ENCODE measurements at places on chromosomes 5 and 9.

DNA sequence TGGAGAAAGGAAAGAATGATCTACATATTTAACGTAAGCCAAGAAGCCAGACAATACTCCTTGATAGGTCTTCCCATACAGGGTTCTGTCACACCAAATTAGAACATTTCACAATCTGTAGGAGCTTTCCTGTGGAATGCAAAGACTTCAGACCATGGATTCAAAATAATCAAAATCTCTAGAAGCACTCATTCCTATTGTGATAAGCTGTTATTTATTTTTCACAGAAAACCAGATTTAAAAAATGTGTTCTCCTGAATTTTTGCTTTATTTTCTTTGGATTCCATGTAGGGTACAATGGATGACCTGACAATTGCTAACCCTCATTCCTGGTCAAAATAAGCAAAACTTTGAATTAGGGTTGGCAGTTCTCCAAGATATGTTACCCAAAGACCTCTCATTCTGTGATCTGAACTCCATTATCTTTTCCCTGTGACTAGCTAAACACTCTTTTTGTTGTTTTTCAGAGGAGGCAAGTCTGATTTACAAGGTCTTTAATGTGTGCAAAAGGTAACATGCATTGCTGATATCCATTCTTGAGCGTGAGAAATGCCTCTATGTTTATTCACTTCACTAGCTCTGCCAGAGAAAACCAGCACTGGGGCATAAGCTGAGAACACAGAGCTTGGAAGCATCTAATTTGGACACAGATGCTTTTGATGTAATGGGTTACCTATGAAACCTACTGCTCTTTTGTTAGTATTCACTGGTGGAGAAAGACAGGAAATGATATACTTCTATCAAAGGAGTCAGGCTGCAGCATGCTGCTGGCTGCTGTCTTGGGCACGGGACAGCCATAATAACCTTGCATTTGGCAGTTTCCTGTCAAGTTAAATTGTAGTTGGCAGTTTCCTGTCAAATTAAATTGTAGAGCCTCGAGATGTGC is 31.4 kb downstream of the ACTBL2 start:
- no peak for DNase-seq

DNA sequence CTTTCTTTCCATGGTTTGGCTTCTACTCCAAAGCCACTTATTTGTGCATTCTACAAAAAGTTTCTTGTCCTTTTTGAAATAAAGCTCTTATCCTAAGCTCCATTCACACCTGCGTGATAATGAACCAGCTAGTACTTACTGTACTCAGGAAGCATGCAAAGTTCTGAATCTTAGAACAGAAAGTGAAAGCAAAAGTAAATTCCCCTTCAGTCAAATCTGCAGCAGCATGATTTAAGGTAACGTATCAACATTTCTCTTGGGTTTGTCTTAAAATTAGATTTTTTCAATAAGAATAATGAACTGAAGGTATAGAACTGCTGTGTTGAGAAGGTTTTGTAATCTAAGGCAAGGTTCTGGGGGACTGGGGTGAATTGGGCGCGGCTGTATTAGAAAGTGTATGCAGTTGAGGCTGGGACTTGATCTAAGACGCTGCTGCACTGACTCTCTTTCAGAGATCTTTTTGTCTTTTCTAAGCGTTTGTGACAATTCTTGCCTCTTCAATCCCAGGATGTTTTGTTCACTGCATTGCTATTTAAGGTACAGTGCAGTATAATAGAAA is at the start of gene ERAP2:
TSS of gene ERAP2 (plus strand) at position 209 of the 559 bp plus-strand sequence. CDS start 3,186 bp downstream, outside the sequence.
- no peak for DNase-seq

GRCh38 chr5:154164249-154164581 is 26.3 kb upstream of the GALNT10 start:
- no peak for DNase-seq

DNA sequence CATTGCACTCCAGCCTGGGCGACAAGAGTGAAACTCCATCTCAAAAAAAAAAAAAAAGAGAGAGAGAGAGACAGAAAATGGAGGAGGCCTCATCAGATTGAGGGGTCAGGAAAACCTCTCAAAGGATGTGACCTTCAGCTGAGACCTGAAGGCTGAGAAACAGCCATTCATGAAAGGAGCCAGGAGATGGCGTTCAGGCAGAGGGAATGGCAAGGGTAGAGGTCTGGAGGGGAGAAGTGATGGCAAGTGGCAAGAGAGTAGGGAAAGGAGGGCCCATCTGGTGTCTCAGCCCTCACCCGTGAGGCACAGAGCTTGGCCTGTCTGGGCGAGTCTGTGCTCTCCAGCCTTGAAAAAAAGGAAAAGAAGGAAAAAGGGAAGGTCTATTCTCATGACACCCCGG is 17.0 kb downstream of the CAMK2A start:
- no peak for DNase-seq

- DNase-seq: no peak
Observed at GRCh38 chr5:68557162-68557936, 341.8 kb downstream of the PIK3R1 start.

DNA sequence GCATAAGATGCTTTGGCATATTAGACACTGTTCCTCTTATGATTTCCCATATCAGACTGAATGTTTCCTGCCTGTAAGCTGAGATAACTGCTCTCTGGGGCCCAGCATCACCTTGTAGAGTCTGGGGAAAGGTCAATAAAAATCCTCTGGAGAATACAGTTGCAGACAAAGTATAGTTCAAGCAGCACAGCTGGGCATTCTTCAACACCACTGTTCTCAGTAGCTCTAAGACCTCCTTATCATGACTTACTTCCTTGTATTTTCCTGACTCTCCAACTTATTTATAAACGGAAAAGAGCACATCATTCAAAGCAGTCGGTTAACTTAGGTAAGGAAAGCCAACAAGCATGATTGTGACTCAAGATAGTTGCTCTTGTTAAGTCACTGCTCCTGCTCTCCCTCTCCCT is 208.7 kb upstream of the RASEF start:
- DNase-seq: no peak

DNA sequence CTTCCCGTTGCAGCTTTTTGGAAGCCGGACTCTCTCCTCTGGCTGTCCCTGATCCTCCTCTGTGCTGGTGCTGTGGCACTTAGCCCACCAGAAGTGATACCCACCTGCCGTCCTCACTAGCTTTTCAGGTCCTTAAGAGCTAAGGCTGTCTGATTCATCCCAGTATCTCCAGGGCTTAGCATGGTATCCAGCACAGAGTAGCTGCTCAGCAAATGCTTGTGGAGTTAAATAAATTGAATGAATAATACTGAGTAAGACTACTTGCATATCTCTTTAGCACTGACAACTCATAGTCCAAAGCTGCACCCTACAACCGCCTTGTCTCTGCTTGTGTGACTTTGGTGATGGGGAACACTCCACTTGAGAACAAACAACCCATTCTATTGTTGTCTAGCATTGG is 7.7 kb upstream of the XPA start:
- DNase-seq: no peak

DNA sequence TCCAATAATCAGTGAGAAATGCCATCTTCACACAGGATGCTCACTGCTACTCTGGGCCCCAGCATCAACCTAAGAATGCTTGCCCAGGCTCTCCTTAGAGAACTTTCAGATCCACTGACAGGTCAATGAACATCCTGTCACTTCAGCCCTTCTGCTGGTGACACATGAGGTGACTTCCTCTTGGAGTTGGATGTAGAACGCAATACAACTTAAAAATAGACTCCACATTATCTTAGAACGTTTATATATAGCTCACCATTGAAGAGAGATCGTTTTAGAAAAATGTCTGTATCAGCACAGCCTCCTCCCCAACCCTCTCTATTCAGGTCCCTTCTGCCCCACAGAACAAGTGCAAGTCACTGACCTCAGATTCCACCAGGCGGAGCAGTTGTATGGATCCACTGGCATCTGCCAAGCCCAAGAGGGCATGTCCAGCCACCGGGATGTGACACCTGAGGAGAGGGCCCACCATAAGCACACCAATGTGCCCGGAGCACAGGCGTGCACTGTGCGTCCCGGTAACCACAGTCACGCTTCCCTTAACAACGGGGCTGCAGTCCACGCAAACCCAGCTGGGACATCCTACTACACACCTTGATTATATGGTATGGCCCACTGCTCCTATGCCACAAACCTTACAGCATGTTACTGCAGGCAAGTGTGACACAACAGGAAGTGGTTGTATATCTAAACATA is 2.9 kb downstream of the DPH7 start:
- DNase-seq: no peak

GRCh38 chr5:88140396-88140855 is 128.2 kb downstream of the TMEM161B start:
- DNase-seq: no peak

- DNase-seq: no peak
Observed at GRCh38 chr5:170266570-170267381, 30.8 kb downstream of the LCP2 start.

DNA sequence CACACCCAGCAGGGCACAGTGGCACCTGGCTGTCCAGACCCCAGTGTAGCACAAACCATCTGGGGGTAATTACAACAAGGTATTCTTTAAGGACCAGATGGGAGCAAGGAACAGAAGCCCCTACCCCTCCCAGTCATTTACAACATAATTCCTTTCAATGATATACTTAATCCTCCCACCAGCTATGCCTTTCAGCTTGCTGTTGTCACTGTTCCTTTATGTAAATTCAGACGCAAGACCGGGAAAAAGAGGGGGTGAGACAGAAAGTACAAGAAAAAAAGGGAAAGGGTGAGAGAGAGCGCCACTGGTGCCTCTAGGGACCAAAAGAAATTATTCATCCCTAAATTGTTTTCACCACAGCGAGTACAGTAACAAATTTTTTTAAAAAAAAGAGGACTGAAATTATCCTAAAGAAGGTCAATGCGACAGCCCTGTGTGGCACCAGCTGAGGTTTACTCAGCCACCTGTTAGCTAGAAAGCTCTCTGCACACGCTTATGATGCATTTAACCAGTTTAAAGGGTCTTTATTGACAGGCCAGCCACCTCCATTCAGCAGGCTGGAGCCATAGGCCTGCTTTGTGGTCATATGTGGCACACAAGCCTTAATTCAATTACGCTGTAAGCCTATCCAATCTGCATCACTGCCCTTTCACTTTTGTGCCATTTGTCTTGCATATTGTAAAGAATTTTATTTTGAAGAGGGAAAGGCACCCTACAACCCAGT is 210.2 kb upstream of the ISL1 start:
- DNase-seq: no peak

GRCh38 chr9:93599571-93600403 is 23.4 kb downstream of the PHF2 start:
- no peak for DNase-seq

GRCh38 chr9:137611623-137612609 is 6.4 kb downstream of the ARRDC1 start:
- no peak for DNase-seq

GRCh38 chr5:36237751-36238150 is 4.0 kb downstream of the NADK2 start:
- no peak for DNase-seq

- DNase-seq: no peak
Observed at GRCh38 chr9:135370411-135371375, 108.9 kb upstream of the PPP1R26 start.

DNA sequence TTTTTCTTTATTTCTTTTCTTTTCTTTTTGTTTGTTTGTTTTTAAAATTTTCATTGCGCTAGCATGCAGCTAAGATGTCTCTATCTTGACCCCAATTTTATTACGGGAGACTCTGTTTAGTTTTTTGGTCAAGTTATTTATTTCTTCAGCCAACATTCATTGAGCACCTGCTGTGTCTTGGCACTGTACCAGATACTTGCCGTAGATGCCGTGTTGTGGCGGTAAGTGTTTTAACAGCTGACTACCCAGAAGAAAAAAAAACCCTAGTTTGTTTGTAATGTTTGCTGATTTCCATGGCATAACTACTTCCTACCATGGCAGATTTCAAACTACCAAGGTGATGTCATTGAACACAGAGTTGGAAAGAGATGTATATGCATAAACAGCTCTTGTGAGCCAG is 65.0 kb downstream of the UGCG start:
- DNase-seq: no peak

- no peak for DNase-seq
Observed at GRCh38 chr5:133519191-133519590, 93.2 kb downstream of the FSTL4 start.

GRCh38 chr5:5511904-5512416 is 89.5 kb downstream of the ICE1 start:
- DNase-seq: no peak

GRCh38 chr5:141597394-141597793 is 21.4 kb downstream of the DIAPH1 start:
- DNase-seq: no peak

DNA sequence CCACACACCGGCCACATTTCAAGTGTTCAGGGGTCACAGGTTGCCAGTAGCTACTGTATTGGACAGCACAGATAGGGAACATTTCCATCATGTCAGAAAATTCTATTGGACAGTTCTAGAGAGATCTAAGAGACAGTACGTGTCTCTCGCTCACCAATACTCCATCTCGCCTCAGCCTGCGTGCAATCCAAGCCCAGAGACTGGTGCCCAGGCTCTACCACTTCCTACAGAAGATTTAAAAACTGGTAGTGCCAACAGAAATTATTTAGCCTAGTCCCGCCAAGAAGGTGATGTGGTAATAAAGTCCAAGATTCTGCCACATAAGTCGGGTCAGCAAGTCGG is 390 bp upstream of the SNX2 start:
- DNase-seq: no peak

DNA sequence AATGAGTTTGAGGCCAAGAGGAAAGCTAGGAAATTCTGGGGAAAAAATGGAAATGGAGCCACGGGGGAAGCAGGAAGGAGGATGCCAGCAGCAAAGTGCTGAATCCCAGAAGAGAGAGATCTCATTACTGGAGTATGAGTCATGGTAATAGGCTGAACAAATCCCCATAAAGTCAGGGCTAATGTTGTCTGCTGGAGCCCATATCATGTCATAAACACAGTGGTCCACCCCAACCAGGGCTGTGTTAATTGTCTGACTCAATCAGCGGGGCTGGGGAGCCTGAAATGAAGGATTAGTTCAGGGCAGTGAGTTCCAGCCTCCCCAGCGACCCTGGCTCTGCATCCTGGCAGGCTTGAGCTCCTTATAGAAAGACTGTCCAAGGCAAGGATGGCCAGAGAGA is 68.8 kb downstream of the TLR4 start:
- DNase-seq: no peak

- no peak for DNase-seq
Observed at GRCh38 chr5:100827481-100827889, 75.6 kb downstream of the ST8SIA4 start.

- no peak for DNase-seq
Observed at GRCh38 chr9:107274953-107275422, 8.1 kb upstream of the RAD23B start.

DNA sequence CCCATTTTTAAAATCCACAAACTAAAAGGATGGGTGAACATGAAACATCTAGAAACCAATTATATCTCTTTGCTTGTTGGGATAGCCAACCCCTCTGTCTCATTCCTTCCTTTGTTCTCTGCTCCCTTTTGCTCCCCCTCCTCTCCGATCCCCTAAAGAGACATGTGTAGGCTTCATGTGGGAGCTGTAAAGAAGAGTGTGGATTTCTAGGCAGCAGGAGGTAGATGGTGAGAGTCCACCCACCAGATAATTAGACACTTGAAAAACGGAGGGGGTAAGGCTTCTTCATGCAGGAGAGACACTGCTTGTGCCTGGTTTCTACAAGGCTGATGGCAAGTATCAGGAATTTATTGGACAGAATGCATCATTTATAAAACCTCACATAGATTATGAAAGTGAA is 27.3 kb upstream of the CFAP157 start:
- DNase-seq: no peak

- no peak for DNase-seq
Observed at GRCh38 chr5:93610581-93611272, 27.7 kb downstream of the NR2F1 start.

GRCh38 chr9:82020331-82020730 is 31.8 kb downstream of the SPATA31D1 start:
- no peak for DNase-seq
